Activated naive CD4-positive, alpha-beta T cell treated with anti-CD3 and anti-CD28 coated beads, Interleukin-2, amount 50 U/mL, for 72 hours (primary cell): ENCODE measurements at places on chromosomes 13 and 19.

- DNase-seq = no peak
Measured at GRCh38 chr19:39987596-39987995, 9.3 kb upstream of the ZNF546 start.

- no peak for DNase-seq
Measured at GRCh38 chr19:38375098-38375493, 725 bp downstream of the PSMD8 start.

DNA sequence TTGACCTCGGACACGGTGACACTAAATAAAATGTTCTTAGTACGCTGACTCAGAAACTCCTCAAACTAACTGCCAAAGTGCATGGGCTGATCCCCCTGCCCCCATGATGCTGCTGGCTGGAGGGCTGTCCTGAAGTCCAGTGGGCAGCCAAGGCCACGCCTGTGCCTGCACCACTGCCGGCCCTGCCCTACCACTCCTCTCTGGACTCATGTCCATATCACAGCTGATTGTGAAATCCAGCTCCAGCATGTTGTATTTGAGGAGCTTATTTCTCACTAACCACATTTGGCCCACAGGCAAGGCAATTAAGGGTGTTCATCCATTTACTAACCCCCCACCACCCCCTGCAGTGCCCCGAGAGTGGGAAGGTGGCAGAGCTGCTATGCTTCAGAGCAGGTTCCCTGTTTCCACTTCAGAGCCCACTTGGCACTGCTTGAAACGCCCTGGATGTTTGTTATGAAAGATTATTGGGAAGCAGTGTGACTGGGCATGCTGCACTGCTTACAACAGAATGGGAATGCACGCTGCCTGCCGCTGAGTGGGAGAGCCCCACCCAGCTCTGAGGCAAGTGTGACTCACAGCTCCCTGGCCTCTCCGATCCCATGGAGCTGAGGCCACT is 114.0 kb downstream of the UQCRFS1 start:
- DNase-seq = no peak

GRCh38 chr13:79915114-79915811 is 425.7 kb downstream of the SPRY2 start:
- DNase-seq = no peak

- no peak for DNase-seq
Measured at GRCh38 chr19:40400559-40400958, 10.6 kb upstream of the HIPK4 start.
